ENCODE measurements at places on chromosomes 1 and 21.

DNA sequence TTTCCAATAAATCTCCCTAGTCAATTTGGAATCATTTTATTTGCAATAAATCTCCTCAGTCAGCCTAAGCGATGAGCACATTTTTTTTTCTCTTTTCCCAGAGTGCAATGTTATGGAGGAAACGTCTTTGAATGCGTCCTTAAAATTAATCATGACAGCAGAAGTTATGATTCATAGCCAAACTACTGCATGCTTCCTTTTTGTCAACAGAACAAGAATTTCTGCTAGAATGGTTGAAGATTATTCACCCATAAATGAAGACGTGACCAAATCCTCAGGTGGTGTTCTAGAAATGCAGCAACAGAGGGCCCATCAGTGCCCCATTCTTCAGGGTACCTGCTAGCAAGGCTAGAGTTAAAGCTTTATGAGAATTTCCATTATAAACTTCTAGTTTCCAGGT, 407.9 kb upstream of the PKN2 start:
- peak; percentile 4 for DNase-seq

DNA sequence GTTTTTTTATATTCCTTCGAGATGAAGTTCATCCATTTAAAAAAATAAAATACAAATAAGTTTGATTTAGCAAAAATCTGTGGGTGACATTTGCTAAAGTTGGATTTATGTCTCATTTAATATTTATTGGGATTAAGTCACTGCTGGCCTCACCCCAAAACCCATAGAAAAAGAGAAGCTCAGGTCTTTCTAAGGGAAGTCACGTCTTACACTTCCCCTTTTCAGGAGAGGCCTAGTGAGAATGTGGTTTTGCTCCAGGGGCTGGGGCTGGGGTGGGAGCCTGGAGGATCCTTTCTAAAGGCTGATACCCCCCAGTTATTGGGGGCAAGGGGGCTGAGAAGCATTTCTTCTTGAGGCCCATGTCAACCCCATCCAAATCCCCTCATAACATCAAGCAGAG, 300.3 kb downstream of the DSCAM start:
- DNase-seq, result no peak

GRCh38 chr1:60818969-60819701, 263.2 kb upstream of the NFIA start:
- DNase-seq, result no peak

- no peak for DNase-seq
These were observed 325.8 kb downstream of the SMYD3 start for GRCh38 chr1:246181241-246181640.

- DNase-seq, result peak; percentile 76
These were observed 35.1 kb upstream of the EYA3 start for GRCh38 chr1:28123461-28123961.

GRCh38 chr1:168082008-168082876, 54.5 kb downstream of the GPR161 start:
- DNase-seq, result peak; percentile 72

GRCh38 chr1:229285440-229285839, 14.5 kb downstream of the RAB4A start:
- no peak for DNase-seq

- no peak for DNase-seq
These were observed 1.1 kb downstream of the WNT3A start for GRCh38 chr1:228007801-228008341.

- no peak for DNase-seq
These were observed 178.7 kb downstream of the VAV3 start for GRCh38 chr1:107786203-107786845.

- DNase-seq, result no peak
These were observed 134.6 kb upstream of the RUNX3 start for GRCh38 chr1:25064465-25065240.

DNA sequence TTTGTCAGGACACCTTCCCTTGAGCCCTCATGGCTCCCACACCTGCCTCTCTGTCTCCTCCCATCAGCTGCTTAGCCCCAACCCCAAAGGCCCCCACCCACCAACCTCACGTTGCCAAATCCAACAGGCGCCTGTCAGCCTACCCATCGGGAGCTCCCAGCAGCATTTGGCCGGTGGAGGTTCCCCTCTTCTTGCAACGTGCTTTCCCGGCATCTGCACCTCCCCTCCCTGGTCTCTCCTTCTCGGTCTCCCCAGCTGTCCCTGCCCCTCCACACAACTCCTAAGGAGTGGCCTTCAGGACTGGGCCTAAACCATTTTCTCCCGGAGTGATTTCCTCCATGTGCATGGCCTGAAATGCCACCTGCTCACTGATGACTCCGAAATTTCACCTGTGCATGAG, 71.9 kb downstream of the KLHDC7A start:
- no peak for DNase-seq

DNA sequence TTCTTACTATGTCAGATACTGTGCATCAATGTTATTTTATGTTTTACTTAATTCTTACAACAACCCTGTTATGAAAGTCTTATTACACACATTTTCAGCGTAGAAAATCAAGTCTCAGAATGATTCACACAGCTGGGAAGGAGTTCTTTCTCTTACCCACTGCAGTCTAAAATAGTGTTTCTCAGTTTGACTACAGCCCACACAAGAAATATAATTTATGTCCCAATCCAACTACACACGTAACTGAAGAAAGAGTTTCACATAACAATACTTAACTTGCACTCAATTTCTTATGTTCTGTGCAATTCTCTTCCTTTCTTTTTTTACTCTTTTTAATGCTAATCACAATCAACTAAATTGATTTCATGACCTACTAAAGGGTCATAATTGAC, 252.8 kb upstream of the ADGRL2 start:
- DNase-seq, result no peak

GRCh38 chr1:203621559-203622262, 4.9 kb upstream of the ATP2B4 start:
- DNase-seq, result no peak

DNA sequence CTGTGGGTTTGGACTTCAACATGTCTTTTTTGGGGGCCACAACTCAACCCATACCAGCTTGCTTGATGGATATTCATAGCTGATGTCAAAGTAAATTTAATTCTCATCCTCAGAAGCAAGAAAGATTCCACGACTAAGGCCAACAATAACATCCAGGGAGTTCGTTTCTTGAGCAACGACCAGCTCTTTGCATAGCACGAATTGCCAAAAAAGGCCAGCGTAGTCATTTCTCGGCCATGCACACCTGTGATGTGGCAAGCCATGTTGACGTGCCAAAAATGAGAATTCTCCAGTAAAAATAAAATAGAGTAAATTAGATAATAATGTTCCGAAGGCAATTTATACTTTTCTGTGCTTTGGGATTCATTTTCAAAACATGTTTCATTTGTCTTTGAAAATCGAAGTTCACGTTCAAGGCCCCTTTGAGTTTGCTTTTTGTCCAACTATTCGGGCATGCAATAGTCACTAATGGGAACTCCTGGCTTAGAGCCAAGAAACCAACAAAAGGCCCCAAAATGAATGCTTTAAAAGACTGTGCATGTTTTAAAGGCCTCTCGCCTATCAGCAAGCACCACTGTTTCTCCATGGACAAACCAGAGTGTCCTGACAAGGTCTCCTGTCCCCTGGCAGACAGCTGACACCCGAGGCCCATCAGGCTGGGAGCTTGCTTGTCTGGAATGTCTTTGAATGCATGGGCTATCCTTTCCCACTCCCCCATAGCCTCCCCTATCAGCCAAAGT, 14.4 kb upstream of the IGSF5 start:
- DNase-seq, result no peak

GRCh38 chr1:50969611-50970508, at the start of gene CDKN2C:
TSS of gene CDKN2C (plus strand) at chr1:50970245. CDS start at chr1:50970369, 124 bp downstream.
- DNase-seq, result peak; percentile 81

- peak; percentile 72 for DNase-seq
These were observed at the start of gene COL11A1 for GRCh38 chr1:103108376-103109150. TSS of gene COL11A1 (minus strand) at chr1:103108522. CDS start at chr1:103108178, 344 bp downstream.

GRCh38 chr1:180117764-180118116, 36.9 kb upstream of the QSOX1 start:
- peak; percentile 56 for DNase-seq

DNA sequence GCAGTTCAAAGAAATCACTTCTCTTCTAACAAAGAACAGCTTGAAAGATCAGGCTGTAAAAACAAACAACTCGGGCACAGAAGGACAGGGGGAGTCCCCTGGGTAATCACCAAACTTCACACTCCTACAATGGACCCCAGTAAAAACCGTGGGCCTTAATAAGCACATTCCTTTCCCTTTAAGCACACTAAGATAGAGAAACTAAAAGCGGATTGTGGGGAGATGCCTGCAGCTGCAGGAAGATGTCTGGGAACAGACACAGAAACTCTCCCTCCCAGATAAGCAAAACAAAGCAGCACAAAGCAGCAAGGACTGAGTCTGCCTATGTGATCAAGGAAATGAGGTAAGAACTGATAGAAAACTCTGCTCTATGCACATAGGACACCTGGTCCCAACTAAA, 37.6 kb upstream of the CTBS start:
- peak; percentile 74 for DNase-seq

- no peak for DNase-seq
These were observed 11.3 kb downstream of the SLC19A2 start for GRCh38 chr1:169474302-169474995.

GRCh38 chr1:169779970-169780369, 14.7 kb downstream of the METTL18 start:
- peak; percentile 79 for DNase-seq

DNA sequence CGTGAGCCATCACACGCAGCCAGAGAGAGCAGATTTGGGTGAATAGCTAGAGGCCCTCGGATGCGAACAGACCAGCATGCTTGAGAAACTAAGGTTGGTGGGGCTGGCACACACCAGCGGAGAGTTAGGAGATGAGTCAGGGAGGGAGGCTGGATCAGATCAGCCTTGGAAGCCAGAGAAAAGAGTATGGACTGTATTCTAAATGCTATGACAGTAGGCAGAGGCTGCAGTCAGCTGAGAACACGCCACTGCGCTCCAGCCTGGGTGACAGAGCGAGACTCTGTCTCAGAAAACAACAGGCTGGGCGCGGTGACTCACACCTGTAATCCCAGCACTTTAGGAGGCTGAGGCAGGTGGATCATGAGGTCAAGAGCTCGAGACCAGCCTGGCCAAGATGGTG, 4.0 kb upstream of the PLEKHM2 start:
- DNase-seq, result peak; percentile 59

DNA sequence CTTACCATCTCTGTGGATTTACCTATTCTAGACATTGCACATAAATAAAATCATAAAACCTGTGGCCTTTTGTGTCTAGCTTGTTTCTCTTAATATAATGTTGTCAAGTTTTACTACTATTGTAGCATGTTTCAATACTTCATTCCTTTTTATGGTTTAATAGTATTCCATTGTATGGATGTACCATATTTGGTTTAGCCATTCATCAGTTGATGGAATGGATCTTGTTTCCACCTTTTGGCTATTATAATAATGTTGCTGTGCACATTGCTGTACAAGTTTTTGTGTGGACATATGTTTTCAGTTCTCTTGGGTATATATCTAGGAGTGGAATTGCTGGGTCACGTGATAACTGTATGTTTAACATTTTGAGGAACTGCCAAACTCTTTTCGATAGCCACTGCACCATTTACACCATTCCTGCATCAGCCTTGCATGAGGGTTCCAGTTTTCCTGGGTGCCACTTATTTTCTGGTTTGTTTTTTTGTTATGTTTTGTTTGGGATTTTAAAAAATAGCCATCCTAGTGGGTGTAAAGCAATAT, 66.9 kb downstream of the RNF220 start:
- DNase-seq, result no peak

- no peak for DNase-seq
These were observed 58.1 kb downstream of the HLCS start for GRCh38 chr21:36908260-36908908.

GRCh38 chr21:29938776-29939103, 1.1 kb downstream of the GRIK1 start:
- no peak for DNase-seq

GRCh38 chr1:181438013-181438412, 45.3 kb upstream of the CACNA1E start:
- DNase-seq, result no peak

- DNase-seq, result no peak
These were observed 163.0 kb upstream of the KAZN start for GRCh38 chr1:14435368-14436023.

DNA sequence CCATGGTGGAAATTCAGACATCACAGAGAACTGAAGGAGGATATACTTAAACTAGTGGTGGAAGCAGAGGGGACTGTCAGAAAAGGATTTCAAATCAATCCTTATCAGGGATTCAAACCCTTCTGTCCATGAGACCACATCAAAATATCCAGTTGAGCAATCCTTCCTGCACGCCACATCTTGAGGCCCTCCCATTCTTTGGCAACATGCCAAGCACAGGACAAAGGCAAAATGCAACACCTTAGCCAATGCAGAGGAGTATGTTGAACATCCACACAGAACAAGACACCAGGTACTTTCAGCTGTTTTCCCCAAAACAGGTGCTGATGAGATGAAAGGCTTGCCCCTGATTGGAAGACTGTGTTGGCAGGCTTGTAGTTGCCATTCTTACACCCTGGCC, 81.8 kb upstream of the PLXNA2 start:
- no peak for DNase-seq

DNA sequence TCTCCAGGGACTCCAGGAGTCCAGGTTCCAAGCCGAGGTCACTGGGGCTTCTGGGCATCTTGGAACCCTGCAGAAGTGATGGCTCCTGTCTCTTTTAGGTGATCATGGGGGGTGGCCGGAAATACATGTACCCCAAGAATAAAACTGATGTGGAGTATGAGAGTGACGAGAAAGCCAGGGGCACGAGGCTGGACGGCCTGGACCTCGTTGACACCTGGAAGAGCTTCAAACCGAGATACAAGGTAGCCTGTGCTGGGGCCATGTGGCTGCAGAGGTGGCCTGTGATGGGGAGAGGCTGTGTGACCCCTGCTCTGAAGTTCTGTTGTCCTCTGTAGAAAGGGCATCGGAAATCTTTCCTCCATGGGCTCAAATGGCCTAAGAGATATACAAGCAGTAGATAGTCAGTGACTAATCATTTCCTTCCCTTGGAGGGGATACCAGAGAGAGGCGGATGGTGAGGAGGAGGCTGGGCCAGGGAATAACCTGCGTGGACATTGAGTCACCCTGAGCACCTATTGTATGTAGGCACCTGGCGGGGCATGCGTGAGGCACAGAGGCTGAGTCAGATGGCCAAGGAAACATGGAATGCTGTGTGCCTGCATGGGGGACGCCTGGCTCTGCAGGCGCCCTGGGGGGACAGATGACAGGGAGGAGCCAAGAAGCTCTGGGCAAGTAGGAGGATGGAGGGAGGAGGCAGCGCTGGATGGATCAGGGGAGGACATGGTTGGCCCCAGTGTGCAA, 59.0 kb downstream of the ALPL start:
- DNase-seq, result peak; percentile 53

GRCh38 chr1:44246806-44247205, 33.5 kb downstream of the DMAP1 start:
- no peak for DNase-seq

DNA sequence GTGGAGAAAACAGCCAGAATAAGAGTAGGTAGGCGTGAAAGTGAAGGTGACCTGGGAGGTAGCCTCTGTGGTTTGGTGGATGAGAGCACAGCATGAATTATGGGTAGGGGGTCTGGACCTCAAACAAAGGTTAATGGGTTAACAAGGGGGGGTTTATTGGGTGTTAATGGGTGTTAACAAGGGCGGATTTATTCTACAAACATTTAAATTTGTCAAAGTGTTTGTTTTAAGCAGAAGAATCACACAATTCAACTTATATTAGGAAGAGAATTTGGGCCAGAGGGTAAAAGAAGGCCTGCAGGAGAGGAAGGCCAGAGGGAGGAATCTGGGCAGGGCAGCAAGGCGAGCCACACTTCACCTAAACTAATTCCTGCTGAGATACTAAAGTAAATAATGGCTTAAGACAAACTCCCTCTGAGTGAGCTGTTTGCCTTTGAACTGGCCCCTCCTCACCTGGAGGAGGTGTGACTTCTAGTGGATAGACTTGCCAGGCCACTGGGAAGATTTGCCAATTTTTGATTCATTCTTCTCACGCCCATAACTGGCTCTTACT, 191.7 kb downstream of the GIPC2 start:
- DNase-seq, result no peak

- no peak for DNase-seq
These were observed 20.7 kb downstream of the TNFRSF8 start for GRCh38 chr1:12083766-12084165.

Data from astrocyte of the spinal cord (primary cell).